ENCODE measurements at places on chromosomes 4 and X. TPM values are rescaled to one million over a fixed set of nuclear protein-coding genes. Genes with fewer than 3 reads are reported as not detected.

DNA sequence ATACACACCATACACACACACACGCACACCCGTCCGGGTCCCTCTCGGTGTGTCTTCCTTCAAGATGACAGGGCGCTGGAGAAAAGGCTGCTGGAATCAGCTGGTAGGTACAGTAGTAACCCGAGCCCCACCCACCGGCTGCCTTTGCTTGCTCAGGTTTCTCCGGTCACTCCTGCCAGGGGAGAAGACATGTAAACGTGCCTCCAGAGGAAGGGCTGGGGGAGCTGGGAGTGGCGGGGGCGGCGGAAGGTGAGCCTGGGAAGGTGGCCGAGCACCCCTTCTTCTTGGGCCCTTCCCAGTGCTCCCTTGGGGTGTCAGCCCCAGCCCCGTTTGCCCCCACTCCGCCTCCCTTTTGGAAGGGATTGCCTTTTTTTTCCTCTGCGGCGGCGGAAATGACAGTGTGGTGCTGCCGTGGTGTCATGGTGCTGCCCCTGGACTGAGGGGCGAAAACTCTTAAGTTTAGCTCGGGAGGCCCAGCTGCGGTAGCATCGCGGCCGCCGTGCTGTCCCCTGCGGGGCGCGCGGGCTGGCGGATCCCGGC is at the start of gene MID2:
TSS of gene MID2 (plus strand) at position 169 of the 540 bp plus-strand sequence. CDS start 561 bp downstream, outside the sequence.
- no peaks in the 10 kb centered on the region for H3K4me1 ChIP-seq
- peak; percentile 69 for DNase-seq
- no peaks in the 10 kb centered on the region for H3K36me3 ChIP-seq
- H3K27me3 ChIP-seq: peaks cover 43% of the 10 kb centered on the region
- H3K27ac ChIP-seq: no peak within 1 kb of the TSS

The KLHL4 gene
- 6.2 TPM for total RNA-seq

DNA sequence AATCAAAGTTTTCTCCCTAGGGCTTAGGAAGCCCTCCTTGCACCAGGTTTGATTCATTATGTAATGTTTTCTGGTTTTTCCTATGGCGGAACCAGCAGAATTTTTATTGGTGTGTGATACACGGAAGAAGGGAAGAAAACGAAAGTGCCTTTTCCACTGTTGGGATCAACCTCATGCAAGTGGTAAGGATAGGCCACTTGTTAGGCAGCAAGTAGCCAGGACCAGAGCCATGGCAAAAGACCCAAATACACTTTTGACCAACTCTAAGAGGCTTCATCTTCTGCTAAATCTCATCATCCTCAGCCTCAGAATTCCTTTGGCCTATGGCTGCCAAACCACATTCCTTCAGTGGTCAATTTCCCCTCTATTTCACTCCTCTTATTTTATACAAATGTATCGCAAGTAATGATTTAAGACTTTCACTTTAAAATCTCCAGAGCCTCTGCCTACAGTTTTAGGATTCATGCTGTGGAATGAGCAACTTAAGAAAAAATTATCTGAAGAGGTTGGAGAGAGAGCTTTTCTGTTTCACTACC is 21.2 kb downstream of the PPAT start:
- DNase-seq: peak; percentile 37
- no peak overlapping the region for H3K4me3 ChIP-seq
- no peaks in the 10 kb centered on the region for H3K27me3 ChIP-seq
- no peak overlapping the region for H3K27ac ChIP-seq
- no peaks in the 10 kb centered on the region for H3K36me3 ChIP-seq
- H3K4me1 ChIP-seq: peaks cover 33% of the 10 kb centered on the region

- H3K36me3 ChIP-seq: no peaks in the 10 kb centered on the region
- no peaks in the 10 kb centered on the region for H3K27me3 ChIP-seq
Measured at GRCh38 chr4:101200561-101200960, 146.8 kb downstream of the PPP3CA start.

The PRDM5 gene
- total RNA-seq: 40.4 TPM

All from GM23338 (cell line).